Lower leg skin (tissue), 4 donors: ENCODE measurements at places on chromosomes 2 and 18.

- DNase-seq, result no peak
These were observed 279.5 kb upstream of the SIX2 start for GRCh38 chr2:45288532-45289417.

- no peak for DNase-seq
These were observed 463.1 kb downstream of the PIK3C3 start for GRCh38 chr18:42418121-42418520.

GRCh38 chr2:231634951-231635875 is 42.5 kb downstream of the TEX44 start:
- DNase-seq, result no peak

DNA sequence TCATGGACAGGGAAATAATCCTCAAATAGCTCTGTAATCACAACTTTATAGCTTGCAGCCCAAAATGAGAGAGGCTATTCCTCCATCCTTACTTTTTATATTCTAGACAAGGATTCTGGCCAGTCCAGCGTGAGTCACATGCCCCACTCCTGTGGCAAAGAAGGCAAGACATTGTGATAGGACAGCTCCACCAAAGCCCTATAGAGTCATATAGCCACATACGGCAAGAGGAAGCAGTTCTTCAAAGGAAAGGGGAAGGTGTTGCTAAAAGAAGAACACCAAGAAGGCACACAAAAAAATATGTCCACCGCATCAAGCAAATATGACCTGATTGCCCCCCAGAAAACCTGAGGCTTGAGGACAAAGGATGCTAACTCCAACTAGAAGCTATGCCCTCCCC is 3.4 kb upstream of the GFPT1 start:
- DNase-seq, result no peak

DNA sequence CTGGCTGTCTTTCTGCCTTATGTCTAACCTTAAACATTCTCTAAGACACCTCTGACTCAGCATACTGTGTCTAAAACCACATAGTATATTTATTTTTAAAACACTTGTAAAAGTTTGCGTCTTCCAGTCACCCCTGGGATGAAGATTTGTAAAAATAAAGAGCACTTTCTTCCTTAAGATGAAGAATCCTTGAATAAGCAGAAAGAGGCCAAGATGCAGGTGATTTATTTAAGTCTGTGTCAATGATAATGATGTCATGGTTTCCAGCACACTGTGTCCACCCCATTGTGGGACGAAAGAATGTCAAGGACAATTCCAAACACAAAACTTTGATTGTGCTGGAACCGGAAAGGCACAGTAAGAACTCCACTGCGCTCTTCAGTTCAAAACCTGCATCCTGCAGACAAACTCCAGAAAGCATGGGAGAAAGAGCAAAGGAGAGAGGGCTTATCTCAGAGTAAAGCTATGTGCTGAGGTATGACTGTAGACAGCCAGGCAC is 92.9 kb downstream of the ZEB2 start:
- no peak for DNase-seq

DNA sequence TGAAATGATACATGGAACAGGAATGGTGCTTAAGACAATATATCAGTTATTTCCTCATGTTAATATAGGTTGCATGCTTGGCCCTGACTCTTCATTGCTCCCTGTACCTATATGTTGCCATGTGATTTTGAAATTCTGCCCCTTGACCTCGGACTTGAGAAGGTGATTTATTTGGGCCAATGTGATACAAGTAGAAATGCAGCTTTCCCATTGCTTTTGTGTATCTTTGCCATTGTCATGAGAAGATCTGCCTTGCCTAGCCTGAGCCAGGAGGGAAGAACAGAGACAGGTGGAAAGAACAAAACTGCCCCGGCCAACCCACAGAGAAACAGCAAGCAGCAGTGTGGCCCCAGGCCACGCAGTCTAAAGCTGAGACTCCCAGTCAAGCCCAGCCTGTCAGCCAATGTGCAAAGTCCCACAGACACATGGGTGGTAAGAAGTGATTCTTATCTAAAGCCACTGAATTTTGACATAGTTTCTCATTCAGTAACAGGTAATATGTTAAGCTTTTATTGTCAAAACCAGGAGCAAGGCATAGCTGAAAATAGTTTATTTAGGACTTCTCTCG is 245.7 kb upstream of the RND3 start:
- DNase-seq, result no peak

DNA sequence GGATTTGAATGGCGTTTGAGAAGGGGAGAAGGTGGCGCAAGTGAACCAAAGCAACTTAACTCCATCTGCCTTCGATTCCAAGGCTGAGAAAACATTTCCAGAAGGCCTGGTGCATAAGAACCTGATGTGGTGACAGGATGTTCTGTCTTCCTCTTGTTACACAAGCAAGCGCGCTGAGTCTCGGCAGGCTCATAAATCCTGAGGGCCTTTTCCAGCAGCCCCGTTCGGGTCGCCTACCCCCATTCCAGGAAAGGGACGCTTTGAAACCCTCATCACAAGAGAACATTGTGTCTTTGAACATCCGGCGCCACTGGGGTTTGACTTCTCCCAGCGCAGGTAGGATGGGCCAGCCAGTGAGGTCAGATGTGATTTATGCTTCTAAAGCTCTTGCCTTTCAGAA is 403.5 kb downstream of the SETBP1 start:
- DNase-seq, result no peak

DNA sequence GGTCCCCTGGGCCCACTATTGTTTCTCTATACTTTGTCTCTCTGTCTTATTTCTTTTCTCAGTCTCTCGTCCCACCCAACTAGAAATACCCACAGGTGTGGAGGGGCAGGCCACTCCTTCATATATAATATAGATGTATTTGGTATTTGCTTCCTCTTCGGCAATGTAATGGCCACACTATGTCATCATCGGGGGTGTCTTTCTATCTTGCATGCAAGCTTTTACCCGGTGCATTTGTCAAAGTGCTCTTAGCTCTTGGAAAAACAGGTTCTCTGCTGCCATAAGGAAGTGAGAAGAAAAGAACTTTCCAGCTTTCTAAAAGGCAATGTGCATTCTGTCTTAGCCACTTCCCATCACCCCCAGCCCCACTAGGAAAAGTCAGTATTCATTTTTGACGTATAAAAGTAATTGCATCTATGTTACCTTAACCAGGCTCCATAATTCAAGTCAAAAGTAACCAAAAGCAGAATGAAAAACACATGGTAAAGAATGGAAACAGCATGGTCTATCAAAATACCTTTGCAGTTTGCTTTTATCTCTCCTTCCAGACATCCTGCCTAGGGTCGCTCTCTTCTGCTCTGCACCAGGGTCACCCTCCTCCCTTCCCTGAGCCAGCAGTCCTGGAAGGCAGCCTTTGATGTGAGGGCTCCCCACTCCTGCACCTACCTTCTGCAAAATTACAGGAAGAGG is 27.2 kb upstream of the FHL2 start:
- DNase-seq, result no peak

DNA sequence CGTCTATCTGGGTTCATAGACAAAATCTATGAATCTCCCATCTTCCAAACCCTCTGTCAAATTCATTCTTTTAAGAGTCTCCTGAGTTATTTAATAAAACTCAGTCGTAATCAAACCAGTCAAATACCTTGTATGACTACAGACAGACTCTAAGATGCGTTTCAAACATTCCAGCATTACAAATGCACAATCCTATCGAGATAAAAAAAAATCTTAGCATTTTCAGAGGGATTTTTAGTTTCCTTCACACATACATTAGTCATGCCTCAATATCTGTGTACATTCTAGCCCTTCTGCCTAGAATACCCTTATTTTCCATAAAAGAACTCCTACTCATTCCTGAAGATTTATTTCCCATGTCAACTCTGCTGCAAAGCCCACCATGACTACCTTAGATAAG is 96.5 kb downstream of the CSRNP3 start:
- no peak for DNase-seq

DNA sequence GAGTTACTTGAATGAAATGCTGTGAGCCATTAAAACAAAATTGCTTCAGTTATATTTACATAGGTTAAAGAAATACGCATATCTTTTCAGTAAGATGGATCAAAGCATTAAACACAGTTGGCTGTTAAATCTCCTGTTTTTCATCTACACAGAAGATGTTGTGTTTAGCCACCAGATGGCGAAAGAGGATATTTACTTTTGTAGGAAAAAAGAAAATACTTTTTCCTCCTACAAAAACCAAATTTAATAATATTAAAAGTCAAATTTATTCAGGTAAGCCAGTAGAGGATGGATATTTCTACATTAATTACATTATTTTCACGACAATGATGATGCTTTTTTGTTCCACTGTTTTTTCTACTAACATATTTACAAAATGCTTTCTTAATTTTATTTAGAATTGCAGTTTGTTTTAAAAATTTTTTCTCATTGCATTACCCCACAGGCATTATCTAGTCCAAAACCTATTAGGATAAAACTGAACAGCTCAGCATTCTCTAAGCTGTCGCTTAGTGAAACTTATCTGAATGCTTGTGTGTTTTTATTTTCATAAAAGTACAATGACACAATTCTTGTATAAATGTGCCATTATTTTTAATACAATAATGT is 173.7 kb downstream of the ASXL3 start:
- DNase-seq, result no peak

- no peak for DNase-seq
These were observed 4.1 kb downstream of the MTA3 start for GRCh38 chr2:42572297-42573081.

GRCh38 chr2:8496617-8497016 is 185.2 kb upstream of the ID2 start:
- no peak for DNase-seq
